NCI-H1436 (cell line): ENCODE measurements at places on chromosomes 4 and X.

GRCh38 chr4:98481167-98481566 lies 177.2 kb downstream of the TSPAN5 start:
- DNase-seq = no peak

DNA sequence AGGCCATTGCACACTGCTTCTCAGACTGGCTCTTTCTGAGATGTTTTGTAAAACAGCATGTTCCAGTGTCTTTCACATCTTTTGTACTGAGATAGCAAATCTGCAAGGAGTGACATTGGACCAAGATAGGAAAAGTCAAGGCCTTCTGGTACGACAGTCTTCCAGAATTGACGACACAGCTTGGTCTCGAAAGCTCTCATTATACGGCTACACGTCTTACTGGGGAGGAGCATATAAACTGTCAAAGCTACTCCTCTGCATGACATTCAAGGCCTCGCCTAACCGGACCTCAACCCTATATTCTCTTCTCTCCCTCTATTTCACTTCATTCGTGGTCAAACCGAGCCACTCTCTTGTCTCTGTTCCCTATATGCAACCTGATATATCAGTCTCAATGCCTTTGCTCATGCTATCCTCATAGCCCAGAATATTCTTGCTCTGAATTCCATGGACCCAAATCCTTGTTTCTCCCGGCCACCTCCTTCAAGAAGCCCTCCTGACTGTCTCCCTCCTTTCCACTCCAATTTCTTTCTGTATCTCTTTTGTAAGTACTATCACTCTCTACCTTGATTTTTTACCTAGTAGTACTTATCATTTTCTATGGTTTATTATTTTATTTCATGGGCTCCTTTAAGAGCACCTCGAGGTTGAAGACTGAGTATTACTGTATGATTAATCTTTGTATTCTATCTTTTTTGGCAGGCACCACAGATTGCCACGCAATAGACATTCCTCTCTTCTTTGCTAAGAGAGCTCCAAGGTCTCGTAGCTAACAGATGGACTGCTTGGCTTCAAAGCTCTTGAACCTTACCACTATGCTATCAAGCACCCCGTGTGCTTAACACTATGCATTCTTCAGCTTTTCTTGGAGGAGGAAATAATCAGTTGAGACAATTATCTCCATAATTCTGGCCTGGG lies 35.1 kb downstream of the RBM47 start:
- no peak for DNase-seq

- DNase-seq = no peak
Measured at GRCh38 chr4:36292556-36293188, 11.3 kb downstream of the DTHD1 start.

DNA sequence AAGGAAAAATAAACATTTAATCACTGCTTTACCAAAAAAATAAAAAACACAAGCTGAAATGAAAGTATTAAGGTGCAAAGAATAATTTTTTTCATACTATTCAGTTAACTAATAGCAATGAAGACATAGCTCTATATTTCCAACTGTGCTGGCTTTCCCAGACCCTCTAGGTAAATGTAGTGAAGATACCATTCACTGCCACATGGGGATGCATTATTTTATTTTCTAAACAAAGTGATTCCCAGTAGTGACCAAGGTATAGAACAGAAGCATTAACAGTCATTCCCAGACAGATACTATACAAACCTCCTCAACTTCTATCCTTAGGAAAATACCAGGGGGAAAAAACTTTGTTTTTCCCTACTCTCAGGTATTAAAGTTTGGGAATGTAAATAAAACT lies 39.4 kb downstream of the ANTXR2 start:
- DNase-seq = no peak
